AG04450 (cell line): ENCODE measurements at places on chromosomes 7 and 10.
A peak's percentile ranks its signal among the peaks of the same experiment; 100 is the strongest.

DNA sequence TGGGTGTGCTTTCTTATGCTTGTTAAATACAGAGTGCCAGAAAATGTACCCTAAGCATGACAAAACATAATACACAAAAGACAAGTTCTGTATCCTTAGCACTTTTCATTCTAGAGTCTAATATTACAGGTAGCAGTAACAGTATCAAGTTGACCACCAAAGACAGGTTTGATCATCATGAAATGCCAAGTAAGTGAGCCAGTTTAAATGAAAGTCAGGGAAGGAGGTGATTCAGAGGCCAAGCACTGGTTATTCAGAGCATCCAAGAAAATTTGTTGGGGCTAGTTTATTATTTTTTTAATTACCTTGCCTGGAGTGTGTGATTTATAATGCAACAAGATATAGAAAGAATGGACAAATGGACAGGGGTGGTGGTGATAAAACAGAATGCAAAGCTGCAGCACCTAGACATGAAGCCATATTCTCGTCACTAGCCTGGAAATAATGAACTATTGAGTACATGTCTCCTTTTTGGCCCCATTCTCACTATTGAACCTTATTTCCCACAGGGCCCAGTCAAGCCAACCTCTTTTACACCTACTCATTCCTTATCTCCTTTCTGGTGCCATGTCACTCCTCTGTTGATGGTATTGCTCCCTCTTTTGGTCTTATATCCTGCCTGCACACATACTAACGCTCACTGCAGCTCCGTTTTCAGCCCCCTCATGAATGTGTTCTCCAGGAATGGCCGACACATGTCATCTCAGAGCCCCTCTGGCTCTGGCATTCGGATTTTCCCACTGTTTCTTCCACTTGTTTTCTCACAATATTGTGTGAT, 78.6 kb upstream of the GLCCI1 start:
- no peak for DNase-seq

DNA sequence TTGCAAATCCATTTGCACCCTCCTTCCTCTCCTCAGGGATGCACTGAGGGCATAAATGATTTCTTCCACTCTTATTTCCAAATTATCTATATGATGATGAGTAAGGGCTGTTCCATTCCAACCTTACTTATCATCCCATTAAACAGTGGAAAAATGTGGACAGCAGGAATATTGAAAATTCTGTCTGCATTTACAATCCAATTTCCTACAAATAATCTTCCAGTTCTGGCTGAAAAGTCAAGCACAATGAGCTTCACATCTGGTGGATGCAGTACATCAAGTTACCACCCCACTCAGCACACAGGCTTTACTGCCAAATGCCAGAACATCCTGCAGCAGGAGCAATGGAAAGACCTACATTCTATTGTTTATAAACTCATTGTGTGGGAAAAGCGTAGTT, 345.0 kb upstream of the STEAP1 start:
- no peak for DNase-seq

DNA sequence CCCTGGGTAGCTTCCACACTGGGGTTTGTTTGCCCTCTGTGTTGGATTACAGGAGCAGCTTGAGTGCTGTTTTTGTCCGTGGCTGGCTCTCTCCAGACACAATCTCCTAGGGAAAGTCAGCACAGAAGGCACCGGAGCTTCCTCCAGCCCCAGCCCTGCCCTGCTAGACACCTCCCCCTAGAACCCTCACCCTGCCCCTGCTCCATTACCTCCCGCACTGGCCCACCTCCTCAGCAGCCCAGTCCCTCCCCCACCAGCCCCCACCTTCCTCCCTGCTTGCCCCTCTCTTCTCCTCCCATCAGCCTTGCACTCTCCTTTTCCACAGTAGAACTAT, 130.5 kb downstream of the ADCY1 start:
- DNase-seq, result no peak

- DNase-seq, result no peak
Observed at GRCh38 chr10:127587668-127588365, 38.7 kb downstream of the NPS start.

GRCh38 chr10:88253128-88253527, 330.0 kb downstream of the RNLS start:
- no peak for DNase-seq

DNA sequence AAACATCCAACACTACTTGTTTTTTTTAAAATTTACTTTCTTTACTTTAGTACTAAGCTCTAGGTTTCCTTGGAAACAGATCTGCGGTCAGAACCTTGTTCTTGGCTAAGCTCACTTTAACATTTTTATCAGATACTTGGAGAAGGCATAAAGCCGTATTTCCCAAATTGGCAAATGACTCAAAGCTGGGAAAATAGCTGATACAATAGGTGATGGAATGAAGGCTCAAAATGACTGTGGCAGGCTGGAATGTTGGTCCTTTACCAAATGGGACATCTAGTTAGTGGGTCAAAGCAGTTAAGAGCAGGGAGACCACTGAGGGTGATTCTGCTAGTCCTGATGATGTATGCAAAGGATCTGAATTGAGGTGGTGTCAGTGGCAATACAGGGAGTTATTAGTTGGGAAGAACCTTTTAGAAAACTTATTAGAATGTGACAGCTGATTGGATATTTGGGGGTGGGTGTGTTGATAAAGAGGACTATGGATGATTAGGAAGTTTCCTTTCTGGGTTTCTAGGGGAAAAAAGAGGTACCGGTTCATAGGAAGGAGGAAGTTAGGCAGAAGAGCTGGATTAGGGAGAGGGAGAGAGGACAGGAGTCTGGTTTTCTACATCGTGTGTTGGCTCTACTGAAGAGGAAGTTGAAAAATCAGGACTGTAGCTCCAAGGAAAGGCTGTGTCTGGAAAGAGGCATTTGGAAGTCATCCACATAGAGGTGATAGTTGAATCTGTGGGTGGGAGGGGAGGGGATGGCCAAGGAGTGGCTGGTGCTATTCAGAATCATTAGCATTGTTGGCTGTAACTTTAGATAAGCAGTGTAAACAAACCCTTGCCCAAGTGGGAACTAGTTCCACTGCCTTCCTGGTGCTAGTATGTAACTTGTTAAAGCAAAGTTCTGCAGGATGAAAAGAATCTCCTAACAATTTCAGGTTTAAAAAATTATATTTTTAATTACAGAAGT, 13.1 kb downstream of the PLCE1 start:
- peak; percentile 36 for DNase-seq

- no peak for DNase-seq
Observed at GRCh38 chr7:18975276-18975675, 142.2 kb downstream of the TWIST1 start.

GRCh38 chr10:15738270-15738925, 18.7 kb upstream of the ITGA8 start:
- DNase-seq, result no peak

DNA sequence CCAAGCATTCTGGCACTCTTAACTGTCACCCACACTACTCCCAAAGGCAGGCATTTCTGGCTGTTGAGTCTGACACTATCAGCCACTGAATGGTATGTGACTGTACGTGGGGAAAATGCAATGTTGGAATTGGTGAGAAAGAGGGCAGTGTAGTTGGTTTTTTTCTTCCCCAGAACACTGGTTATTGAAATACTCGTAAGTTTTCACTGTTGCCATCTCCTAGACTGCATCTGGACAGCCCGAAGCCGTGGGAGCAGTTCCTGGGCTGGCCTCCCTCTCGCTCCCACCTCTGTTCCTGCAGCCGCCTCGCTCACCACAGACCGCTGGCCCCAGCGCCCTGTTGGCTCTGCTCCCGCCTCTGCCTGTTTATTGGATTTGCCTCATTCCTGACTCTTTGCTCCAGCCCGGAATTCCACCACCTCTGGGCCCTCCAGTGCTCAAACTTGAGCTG, 5.7 kb downstream of the PLCE1 start:
- peak; percentile 30 for DNase-seq

DNA sequence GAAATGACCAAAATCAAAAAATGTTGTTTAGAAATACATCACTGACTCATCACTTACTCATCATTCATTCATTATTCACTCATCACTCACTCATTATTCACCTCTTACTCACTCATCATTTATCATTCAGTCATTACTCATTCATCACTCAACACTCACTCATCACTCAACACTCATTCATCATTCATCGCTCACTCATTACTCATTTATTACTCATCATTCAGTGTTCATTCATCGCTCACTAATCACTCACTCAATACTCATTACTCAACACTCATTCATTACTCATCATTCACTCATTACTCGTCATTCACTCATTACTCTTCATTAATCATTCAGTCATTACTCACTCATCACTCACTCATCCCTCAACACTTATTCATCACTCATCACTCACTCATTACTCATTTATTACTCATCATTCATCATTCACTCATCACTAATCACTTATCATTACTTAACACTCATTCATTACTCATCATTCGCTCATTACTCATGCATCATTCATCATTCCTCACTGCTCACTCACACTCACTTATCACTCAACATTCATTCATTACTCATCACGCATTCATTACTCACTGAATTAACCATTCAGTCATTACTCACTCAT, 238.5 kb downstream of the ADARB2 start:
- DNase-seq, result no peak

DNA sequence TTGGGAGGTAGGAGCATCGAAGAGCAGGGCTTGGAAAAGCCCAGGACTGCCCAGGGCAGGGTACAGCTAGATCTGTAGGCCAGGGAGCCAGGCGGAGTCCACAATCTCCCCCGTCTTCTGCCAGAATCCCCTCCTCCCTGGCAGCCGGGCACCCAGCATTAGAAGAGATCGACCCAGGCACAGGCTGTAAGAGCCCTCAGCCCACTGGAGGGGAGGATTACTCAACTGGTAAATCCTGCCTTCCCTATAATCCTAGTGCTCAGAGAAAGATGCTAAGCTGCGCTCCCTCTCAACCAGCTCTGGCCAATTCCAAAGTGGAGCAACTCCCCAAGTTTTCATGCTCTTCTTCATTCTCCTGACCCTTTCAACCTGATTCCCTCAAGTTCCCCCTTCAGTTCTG, 3.2 kb downstream of the SPOCK2 start:
- DNase-seq, result no peak

DNA sequence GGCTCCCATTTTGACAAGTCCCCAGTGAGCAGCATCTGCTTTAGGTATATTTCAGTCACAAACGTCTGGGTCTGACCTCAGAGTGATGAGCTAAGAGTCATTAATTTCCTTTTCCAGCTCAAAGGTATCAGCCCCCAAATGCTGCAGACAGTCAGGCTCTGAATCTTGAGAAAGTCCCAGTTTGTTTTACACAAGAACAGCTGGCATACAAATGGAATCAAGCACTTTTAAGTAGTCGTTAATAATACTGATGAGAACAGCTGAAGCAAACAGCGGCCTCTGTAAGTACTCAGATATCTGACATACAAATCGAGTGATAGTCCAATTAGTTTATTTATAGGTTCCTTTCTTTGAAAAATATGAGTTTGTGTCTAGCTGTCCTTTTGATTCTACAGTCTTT, 49.4 kb upstream of the MSRB2 start:
- DNase-seq, result no peak

DNA sequence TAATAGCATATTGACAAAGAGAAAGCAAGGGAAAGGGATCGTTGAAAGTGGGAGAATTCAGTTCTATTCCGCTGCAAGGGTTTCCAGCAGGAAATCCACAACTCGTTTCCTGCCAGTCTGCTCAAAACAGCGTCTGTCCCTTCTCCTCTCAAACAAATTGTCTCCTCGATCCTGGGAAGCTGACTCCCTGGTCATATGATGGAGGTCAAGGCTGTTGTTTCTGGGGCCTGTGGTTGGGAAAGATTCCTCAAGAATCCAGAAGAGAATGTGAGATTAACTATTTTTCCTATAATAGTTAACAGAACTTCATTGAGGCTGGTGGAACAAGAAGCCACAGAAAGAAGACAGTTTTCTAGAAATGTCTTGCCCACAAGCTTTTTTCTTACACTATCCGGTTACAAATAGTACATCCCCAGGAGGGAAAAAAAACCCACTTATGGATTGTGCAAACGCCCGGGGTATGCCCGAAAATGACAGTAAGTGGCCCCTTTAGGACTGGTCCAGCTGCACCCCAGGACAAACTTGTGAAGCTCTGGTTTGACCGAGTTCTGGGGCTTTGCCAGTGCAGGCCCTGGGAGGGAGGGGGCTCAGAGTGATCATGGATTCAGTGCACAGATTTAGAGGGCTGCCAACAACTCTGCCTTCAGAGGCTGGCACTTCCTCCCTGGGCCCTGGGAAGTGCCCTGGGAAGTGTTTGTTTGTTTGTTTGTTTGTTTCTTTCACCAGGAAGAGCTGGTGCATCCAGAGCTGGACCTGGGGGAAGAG, 49.4 kb upstream of the CTBP2 start:
- no peak for DNase-seq

- no peak for DNase-seq
Observed at GRCh38 chr10:12588091-12588860, 238.9 kb downstream of the CAMK1D start.

GRCh38 chr10:94423627-94424026, 21.3 kb downstream of the TBC1D12 start:
- peak; percentile 38 for DNase-seq

GRCh38 chr10:78959217-78959923, 109.4 kb upstream of the ZMIZ1 start:
- DNase-seq, result no peak

DNA sequence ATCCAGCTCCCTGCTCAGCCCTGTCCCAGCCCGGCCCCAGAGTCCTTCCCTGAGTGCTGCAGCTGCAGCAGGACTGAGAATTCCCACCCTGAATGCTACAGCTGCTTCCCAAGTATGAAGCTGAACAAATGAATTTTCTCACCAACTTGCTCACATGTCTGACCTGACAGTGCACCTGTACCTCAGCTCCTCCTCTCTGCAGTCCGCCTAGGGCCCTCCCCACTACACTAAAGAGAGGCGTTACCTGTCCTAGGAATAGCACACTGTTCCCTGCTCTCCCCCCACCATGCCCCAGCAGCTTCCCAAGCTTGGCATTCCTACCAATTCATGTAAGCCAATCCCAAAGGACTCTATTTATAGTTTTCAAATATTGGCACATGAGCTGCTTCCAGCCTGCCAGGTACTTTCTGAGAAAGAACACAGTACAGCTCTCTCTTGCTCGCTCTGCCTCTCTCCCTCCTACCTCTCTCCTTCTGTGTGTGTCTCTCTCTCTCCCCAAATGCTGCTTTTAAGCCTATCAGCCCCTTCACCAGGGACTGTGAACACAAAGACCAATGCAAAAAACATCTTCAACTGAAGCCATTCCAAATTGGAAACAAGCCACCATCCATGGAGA, 400.1 kb downstream of the TNS3 start:
- DNase-seq, result no peak

GRCh38 chr7:5477723-5478531, 54.3 kb upstream of the TNRC18 start:
- no peak for DNase-seq

DNA sequence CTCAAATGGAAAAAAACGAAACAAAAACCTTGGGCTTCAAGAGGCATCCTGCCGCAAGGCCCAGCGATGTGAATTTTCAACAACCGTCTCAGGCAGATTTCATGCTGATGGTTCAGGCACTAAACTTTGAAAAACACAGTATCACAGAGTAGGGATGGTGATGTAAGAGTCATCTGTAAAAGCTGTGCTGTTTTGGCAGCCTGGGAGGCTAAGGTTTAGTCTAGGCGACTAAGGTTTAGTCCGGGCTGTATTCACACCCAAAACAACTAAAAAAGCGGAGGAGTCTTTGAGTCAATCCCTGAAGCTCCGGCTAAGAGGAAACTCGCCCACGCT, 420 bp upstream of the MINPP1 start:
- DNase-seq, result no peak
